Glomerular endothelial cell (primary cell): ENCODE measurements at places on chromosomes 1 and 21. TPM values are rescaled to one million over a fixed set of nuclear protein-coding genes. Genes with fewer than 3 reads are reported as not detected.

DAB1 gene
- total RNA-seq, result 0.18 TPM in 1 of 2 replicates, not detected in the other

PGLYRP3 gene
- total RNA-seq, result not detected in 2 replicates

BATF3 gene
- total RNA-seq, result 1.2 and 1.6 TPM in 2 replicates

WNT2B gene
- total RNA-seq, result 0.48 and 4.4 TPM in 2 replicates

FCRL6 gene
- total RNA-seq, result not detected in 2 replicates

FCRL2 gene
- not detected in 2 replicates for total RNA-seq

HSD11B1 gene
- total RNA-seq, result not detected in 2 replicates

ELF3 gene
- 0.58 and 1.4 TPM in 2 replicates for total RNA-seq

COQ8A gene
- total RNA-seq, result 4.3 and 8.4 TPM in 2 replicates

SLC6A17 gene
- 0.12 and 1.9 TPM in 2 replicates for total RNA-seq

TCHHL1 gene
- not detected in 2 replicates for total RNA-seq

SYT11 gene
- 31.2 and 34.4 TPM in 2 replicates for total RNA-seq

PEAR1 gene
- 62.6 and 80.5 TPM in 2 replicates for total RNA-seq

PTGER3 gene
- total RNA-seq, result 0.05 and 0.06 TPM in 2 replicates

FAM20B gene
- total RNA-seq, result 23.7 and 24.2 TPM in 2 replicates

THAP3 gene
- total RNA-seq, result 17.9 and 19.7 TPM in 2 replicates

ATAD3A gene
- 48.3 and 54.5 TPM in 2 replicates for total RNA-seq

SELENON gene
- total RNA-seq, result 172 and 263 TPM in 2 replicates

MANEAL gene
- total RNA-seq, result 1.1 and 2.2 TPM in 2 replicates

CFAP74 gene
- total RNA-seq, result not detected in 2 replicates

RHBG gene
- not detected in 2 replicates for total RNA-seq

ESPN gene
- 0.15 and 1.1 TPM in 2 replicates for total RNA-seq

DISC1 gene
- 22.1 and 36.7 TPM in 2 replicates for total RNA-seq

C1QTNF12 gene
- 0.76 and 1.7 TPM in 2 replicates for total RNA-seq

ANGEL2 gene
- 14.4 and 43.0 TPM in 2 replicates for total RNA-seq

DNALI1 gene
- total RNA-seq, result 3.8 and 4.7 TPM in 2 replicates

FAM167B gene
- total RNA-seq, result 101 and 121 TPM in 2 replicates

FMO3 gene
- total RNA-seq, result not detected in 2 replicates

IL22RA1 gene
- total RNA-seq, result not detected in 2 replicates

HIPK1 gene
- total RNA-seq, result 23.9 and 33.6 TPM in 2 replicates

PDC gene
- not detected in 2 replicates for total RNA-seq

LRRC39 gene
- total RNA-seq, result 0.53 TPM in 1 of 2 replicates, not detected in the other
